ENCODE measurements at places on chromosomes 16 and 17. TPM values are rescaled to one million over a fixed set of nuclear protein-coding genes. Genes with fewer than 3 reads are reported as not detected.

- peak; percentile 46 for DNase-seq
Measured at GRCh38 chr16:84228256-84228838, 11.5 kb downstream of the KCNG4 start.

Gene P2RX5
- total RNA-seq = 0.13 TPM

GRCh38 chr17:58382108-58382871, 30.3 kb upstream of the SUPT4H1 start:
- DNase-seq = no peak

Gene USP6
- not detected for total RNA-seq

DNA sequence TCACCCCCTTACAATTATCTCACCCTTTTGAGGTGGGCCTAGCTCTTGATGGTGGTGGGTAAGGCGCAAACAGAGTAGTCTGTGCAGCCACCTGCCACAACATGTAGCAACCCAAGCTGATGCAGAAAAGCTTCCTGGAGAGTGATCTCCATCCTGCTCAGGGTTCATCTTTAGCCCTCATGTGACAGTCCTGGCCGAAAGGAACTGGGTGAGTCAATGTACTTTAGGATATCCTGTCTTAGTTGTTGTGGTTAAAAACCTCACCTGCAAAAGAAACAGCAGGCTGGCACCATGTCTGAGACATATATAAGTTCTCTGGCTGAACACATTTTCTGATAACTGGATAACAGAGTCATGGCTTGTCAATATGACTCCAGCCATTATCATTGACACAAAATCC, 183.5 kb upstream of the CPHXL start:
- DNase-seq = no peak

Measured in pulmonary artery endothelial cell (primary cell).